ENCODE measurements at places on chromosomes 11 and 22.

DNA sequence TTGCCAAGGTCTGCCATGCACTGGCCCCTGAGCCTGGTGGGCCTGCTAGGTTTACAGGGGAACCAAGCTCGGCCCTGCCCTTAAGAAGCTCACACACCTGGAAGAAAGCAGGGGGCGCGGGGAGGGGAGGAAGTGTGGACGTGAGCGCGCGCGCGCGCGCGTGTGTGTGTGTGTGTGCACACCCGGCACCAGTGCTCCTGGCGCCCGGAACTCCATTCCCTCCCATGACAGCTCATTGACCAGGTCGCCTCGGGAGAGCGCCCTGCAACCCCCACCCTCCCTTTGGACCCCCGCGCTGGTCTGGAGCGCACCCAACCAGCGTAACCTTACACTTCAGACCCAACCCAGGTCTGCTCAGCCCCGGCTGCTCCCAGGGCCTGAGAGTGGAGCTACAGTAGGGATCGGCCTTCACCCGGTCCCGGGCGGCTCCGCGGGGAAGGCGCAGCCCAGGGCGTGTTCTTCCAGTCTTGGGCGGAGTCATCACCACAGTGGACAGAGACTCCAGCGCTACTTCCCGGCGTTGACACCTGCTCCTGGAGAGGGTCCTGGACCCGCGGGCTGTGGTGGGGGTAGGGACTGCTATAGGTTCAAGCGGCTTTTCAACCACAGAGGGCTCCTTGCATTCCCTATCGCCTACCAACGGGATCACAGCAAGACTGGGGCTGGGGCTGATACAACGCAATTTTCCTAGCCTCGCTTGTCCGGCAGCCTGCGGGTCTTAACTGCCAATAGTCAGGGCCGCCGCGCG lies 1.5 kb downstream of the GALNT18 start:
- peak; percentile 65 for DNase-seq

DNA sequence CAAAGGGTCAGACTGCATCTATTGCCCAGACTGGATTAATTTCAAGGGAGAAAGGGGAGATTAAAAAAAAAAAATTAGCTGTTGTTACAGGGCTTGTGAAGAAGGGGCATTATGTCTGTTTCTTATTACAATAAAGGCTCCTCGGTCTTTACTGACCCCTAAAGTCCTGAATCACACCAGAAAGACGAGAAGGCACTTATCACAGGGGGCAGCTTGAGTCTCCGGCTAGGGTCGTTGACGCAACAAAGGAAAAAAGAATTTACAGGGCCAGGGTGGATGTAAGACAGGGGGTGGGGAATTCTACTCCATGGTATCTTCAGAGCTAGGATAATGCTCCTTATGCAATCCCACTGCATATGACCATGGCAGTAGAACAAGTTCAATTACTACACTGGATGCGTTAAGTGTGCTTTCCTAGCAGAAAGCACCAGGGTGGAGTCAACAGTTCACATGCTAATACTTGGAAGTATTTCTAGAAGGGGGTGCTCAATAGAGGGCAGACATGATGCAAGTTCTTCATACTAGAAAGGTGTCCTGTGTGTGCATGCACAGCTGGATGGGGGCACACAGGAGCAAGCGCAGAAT lies 16.5 kb downstream of the DDX17 start:
- DNase-seq: no peak

DNA sequence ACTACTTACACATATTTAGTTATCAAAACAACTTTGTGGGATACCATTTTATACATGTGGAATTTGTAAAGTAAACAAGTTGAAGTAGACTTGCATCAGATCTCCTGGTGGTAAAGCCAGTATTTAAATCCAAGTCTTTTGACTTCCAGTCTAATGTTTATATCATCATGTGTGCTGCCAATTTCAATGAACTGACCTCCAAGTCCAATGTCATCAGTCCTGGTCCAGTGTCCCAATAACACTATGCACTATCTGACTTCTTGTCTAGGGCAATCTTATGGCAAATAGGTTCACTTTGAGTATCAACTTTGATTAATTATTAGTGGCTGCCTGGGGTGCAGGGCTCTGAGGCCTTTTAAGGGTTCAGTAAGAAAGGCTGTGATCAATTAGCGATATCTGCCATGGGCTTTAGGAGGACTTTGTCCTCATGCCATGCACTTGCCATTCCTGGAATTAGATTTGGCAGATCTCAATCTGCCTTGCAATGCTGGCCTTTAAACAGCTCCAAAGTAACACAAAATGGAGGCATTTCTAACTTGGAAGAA lies 9.6 kb upstream of the PTS start:
- no peak for DNase-seq

DNA sequence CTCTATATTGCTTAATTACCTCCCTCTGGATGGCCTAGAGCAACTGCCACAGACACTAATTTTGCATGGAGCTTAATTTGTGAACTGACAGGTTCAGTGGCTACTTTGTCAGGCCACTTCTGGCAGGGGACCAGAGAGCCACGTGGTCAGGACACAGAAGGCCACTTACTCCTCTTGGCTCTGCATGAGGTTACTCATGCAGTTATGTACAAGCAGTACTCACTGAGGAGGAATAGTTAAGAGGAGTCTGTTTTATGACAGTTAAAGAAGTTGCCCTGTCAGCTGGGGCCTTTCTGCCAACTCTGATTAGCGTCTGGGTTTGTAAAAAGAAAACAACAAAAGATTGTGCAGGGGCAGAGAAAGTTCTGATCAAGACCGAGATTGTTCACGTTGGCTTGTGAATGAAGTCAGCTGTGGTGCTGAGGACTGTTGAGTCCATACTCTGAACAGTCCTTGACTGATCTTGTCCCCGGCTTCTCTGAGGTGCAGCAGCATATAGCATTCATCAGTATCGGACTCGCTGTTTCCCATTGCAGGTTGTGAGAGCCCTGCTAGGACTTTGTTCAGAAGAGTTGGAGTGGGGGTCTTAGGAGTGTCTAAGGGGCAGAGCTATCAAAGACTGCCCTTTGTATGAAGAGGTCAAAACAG lies 41.4 kb downstream of the PPFIBP2 start:
- no peak for DNase-seq

DNA sequence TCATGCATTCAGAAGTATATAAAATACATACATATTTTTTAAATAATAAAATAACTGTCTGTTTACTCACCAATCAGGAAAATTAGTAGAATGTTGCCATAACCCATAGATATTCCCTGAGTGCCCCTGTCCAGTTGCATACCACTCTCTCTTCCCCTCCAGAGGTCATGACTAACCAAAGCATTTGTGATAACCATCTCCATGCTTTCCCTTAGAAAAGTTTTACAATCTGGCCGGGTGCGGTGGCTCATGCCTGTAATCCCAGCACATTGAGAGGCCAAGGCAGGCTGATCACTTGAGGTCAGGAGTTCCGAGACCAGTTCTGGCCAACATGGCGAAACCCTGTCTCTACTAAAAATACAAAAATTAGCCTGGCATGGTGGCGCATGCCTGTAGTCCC lies 33.2 kb upstream of the LDHA start:
- DNase-seq: no peak

DNA sequence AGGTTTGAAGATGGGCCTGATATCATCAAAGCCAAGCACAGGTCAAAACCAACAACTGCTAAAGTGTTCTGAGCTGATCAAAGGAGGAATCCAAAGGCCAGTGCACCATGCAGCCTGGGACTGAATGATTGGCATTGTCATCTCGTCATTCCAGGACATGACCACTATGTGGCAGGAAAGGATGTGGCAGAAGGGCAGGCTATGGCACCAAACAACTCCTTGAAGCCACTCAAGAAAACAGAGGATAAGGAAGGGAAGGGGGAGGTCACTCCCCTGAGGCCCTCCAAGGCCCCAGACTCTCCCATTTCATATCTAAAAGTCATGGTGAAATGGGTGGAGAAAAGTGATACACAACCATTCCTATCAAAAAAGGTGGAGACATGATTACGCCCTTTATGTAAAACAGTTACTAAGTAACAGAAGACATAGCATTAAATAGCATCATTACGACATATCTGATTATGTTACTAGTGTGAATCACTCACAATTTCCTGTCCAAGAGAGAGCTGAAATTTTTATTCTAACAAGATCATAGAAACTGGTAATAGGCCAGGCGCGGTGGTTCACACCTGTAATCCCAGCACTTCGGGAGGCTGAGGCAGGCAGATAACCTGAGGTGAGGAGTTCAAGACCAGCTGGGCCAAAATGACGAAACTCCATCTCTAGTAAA lies 49.3 kb downstream of the AHNAK start:
- DNase-seq: no peak

- DNase-seq: no peak
These were observed 60.2 kb downstream of the FLRT1 start for GRCh38 chr11:64095949-64096348.

DNA sequence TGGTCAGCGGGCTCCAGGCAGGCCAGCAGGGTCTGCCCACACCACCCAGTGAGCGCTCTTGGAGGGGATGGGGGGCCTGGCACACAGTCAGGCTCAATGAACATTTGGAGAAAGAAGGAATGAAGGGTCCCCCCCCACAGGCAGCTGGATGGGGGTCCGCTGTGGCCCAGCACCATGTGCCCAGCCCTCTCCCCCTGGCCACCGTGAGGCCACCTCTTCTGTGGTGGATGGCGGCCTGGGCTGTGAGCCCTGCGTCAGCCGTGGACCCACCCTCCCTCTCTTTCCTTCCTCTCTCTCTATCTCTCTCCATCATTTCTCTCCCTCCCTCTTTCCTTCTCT lies 35.1 kb upstream of the MUC5AC start:
- no peak for DNase-seq

DNA sequence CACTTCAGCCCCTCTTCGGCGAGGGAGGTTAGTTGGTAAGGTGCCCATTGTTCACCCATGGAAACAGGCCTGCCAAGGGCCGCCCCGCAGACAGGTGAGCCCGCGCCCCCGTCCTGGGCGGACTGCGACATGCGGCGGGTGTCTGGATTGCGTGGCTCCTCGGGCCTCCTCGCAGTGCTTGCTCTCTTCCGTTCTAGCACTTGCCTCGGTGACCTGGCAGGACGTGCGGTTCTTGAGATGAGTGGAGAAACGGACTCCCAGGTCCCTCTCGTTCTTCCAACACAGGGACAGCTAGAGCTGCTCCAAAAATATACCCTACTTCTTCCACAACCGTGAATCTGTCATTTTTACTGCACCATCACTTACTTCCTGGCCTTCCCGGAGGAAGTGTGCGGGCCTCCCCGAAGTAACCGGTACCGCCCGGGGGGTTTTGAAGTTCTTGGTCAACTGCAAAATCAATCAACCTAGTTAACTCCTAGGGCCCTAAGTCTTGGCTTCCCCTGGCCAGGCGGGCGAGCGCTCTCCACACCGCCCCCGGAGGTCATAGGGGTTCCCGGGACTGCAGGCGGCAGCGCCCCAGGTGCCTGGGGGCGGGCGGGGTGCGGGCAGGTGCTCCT lies 745 bp upstream of the ZBTB44 start:
- peak; percentile 35 for DNase-seq

- no peak for DNase-seq
These were observed 33.1 kb downstream of the EHF start for GRCh38 chr11:34653851-34654482.

All from femur (tissue), 1 donor.